AG10803 (cell line): ENCODE measurements at places on chromosomes 6 and 20.
A peak's percentile ranks its signal among the peaks of the same experiment; 100 is the strongest.

DNA sequence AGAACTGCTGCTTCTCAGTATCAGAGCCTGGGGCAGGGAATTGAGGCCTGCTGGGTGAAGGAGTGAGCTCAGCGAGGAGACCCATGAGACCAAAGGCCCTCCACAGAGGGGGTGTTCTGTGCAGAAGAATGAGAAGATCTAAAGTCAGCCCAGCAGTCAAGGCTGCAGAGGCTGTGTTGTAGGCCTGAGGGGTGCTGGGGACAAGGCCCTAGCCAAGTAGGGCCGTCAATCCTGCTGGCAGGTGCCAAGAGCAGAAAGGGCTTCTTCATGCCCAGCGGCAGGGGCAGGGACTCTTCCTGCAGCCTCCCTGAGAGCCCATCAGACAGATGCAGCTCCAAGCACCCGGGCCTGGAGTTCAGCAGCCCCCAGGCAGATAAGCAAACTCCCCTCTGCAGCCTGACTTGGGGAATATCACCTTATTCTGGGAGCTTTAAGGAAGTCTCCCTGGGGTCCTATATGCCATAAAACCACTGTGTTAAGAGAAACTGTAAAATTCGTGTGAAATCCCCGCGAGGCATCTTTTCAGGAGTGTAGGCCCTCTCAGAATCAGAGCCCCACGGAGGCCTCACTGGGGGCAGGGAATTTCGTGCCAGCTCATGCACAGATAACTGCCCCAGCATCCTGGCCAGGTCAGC lies 9.0 kb downstream of the CCDC167 start:
- no peak for DNase-seq

GRCh38 chr6:158627168-158627939 lies 17.2 kb downstream of the DYNLT1 start:
- DNase-seq = no peak

DNA sequence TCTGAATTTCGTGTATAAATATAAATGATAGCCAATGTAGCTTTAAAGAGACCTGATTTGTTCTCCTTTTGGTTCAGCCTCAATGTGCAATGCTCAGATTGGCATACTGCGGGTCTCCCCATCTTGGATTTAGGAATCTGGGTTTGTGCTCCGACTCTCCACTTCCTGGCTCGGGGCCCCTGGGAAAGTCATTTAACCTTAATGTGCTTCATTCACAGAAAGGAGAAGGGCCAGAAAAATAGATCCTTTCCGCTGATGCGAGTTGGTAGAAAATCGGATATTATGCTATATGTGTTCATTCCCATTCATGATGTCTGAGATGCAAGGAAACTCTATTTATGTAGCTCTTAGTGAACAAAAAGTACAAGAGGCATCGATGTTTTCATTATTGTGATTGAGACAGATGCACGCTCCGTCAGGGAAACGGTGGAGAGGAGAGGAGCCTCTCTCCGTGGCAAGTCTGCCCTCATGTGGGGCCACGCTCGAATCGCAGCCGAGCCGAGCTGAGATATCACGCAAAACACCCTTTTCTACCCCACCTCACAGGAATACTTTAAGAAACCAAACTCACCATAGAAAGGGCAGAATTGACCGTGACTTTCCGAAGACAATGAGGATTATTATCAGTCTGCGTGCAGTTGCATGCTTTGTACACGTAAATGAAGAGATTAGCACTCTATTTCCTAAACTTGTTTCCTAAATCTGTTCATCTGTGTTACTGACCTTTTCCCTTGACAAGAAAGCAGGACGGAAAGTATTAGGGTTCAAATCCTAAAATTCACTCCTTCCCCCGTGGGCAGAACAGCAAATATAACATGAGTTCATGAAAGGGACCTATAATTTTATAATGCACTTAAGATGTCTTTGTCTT lies 136.6 kb downstream of the COL9A1 start:
- peak; percentile 30 for DNase-seq

DNA sequence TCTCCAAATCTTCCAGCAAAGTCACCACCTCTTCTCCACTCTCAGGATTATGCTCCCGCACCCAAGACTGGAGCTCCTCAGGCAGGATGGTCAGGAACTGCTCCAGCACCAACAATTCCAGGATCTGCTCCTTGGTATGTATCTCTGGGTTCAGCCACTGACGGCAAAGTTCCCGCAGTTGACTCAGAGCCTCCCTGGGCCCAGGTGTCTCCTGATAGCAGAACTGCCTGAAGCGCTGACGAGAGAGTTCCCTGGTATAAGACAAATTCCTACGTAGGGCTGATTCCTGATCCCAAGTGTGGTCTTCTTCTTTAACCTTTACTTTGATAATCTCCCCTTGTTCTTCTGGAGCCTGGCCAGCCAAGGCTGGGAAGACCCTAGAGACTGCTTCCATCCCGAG lies 60.6 kb downstream of the GPX5 start:
- DNase-seq = no peak

DNA sequence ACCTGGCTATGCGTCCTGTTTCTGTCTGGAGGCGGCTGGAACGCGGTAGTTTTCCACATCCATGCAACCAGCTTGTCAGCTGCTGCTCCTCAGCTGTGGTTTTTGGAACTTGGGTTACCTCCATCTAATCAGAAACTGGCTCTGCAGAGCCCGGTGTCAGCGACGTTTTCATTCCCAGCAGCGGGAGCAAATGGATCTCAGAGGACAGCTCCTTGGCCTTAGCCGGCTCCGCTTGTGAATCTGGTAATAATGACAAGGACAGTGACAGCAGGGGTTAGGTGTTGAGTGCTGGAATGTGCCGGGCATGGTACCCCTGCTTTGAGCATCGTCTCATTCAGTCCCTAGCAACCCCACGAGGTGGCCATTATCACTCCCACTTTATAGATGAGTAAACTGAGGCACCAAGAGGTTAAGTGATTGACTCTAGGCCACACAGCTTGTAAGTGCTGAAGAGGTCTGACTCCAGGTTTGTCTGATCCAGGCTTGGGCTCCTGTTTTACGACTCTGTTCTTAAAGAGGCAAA lies 1.3 kb downstream of the SLCO4A1 start:
- DNase-seq = no peak
